ENCODE measurements at places on chromosomes 7 and 10.

GRCh38 chr7:135369405-135369804, 135.8 kb downstream of the STRA8 start:
- DNase-seq = no peak

DNA sequence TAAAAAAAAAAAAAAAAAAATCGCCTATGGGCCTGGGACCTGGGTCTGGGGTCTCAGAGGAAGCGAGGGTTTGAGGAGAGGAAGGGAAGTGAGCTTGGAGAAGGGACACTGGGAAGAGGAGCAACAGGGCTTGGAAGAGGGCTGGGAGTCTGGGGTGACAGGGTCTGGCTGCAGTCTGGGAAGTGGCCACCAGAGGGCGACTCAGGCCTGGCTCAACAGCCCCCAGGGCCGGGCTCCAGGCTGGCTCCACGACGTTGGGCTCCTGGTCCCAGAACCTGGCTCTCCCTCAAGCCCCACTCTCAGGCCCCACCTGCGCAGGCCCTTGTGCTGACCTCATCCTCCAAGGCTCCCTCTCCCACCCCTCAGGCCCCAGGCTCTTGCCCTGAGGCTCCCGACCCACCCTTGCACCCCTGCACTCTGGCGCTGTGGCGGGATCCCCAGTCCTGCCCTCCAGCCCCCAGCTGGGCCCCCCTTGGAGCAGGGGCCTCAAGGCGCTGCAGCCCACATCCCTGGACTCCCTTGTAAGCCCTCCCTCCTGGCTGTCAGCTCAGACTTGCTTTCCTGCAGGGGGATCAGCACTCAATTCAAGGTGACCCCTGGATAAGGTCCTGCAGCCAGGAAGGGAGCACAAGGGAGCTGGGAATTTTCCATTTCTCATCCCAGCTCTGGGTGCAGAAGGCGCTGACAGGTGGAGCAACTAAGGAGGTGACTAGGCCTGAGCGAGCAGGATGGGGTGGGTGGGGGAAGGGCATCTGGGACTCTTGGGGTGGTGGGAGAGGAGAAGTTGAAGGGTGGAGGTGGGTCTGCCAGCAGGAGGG, 5.4 kb upstream of the SPACDR start:
- peak; percentile 82 for DNase-seq

- DNase-seq = no peak
Measured at GRCh38 chr7:135704074-135704473, 23.9 kb downstream of the SLC13A4 start.

DNA sequence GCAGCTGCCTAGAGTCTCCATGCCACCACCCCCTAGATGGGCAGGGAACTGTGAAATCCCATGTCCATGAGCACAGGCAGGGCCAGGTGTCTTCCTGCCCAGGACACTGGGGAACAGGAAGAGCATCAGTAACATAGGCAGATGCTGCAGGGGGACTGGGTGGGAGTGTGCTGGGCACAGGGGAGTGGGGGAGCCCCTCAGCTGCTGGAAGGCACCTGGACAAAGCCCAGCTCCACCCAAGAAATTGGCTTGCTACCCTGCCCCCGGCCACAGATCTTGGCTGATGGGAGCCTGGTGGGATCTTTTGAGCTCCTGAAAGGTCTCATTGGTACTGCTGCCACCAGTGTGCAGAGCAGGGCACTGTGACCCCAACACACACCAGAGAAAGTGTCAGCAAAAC, 66.7 kb downstream of the TCERG1L start:
- DNase-seq = no peak

GRCh38 chr7:36283711-36284130, 105.9 kb upstream of the ANLN start:
- no peak for DNase-seq

GRCh38 chr7:44331682-44332081, 6.3 kb upstream of the CAMK2B start:
- no peak for DNase-seq

- no peak for DNase-seq
Measured at GRCh38 chr10:121710207-121710606, 112.0 kb upstream of the FGFR2 start.

DNA sequence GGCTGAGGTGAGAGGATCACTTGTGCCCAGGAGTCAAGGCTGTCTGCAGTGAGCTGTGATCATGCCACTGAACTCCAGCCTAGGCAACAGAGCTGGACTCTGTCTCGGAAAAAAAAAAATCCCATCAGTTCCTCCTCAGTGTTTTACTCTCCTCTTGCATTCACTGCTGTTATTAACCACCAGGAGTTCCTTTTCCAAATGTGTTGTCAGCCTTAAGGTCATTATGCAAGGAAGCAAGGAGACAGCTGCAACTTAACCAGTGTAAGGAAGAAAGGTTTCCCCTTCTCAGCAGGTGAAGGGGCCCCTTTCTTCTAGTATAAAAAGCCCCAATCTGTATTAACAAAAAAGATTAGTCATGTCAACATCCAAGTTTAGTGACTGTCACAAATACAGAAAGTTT, 86.6 kb upstream of the LEP start:
- no peak for DNase-seq

GRCh38 chr10:84269773-84270172, 24.9 kb downstream of the RGR start:
- DNase-seq = no peak

GRCh38 chr7:108418946-108419345, 37.3 kb downstream of the NRCAM start:
- no peak for DNase-seq

DNA sequence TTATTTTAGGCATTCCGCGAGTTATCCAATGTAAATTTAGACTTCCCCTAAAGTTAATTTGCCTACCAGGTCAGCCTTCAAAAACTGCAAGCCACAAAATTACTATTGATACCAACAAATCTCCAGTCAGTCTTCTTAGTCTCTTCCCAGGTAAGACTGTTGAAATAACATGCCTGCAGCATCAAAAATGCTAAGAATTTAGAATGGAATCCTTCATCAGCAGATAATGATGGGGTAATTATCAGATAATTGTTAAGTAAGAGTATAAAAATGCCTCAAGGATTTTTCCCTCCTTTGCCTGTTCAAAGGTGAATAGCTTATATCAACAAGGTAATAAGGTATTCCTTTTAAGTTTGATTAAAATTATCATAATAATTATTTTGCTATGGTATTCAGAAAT, 228.5 kb downstream of the BBS9 start:
- no peak for DNase-seq

GRCh38 chr7:127769696-127770400, 117.9 kb downstream of the SND1 start:
- no peak for DNase-seq

GRCh38 chr10:123016228-123016627, 7.4 kb downstream of the ACADSB start:
- DNase-seq = no peak

DNA sequence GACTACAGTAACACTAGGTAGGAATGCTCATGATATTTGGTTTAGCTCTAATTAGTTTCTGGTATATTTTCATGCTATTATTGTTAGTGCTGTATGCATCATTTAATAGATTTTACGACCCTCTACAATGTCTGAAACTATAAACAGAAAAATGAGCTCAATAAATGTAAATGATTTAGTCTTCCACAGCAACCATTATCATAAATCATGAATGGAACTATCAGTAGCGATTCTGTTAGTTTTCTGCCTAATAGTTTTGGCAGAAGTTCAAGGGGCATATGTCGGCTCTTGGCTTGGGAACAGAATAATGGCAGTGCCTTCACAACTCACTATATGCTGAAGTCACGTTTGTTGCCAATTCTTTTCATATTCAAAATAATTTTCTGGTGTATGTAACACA, 494.8 kb downstream of the PARD3 start:
- no peak for DNase-seq

- DNase-seq = no peak
Measured at GRCh38 chr10:127948791-127949190, 41.9 kb downstream of the PTPRE start.

DNA sequence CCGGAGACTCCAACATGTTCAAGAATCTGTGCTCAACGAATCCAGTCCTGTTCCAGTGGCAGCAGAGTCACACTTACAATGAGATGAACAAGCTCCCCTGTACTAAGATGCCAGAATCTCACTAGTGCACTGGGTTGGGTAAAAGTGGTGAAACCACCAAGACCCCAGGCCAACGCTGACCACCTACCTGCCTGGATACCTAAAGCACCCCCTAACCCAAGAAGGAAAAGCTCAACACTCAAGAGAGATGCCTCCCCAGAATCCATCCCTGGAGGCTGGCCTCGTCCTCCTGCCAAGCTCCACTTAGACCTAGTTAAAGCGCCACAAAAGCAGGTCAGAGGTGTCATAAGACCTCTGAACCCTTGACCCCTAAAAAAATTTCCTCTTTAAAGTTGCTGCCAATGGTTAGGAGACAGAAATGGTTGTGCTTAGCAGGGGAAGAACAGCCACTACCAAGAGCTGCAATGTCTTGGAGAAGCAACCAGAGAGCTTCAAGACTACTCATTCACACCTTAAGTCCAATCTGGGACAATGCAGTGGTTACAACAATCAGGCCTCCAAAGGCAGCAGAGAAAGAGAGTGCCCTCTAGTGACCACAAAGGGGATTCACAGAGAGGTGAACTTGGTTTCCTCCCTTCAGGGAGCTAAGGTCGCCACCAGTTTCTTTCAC, 94.6 kb upstream of the MACROH2A2 start:
- DNase-seq = no peak

DNA sequence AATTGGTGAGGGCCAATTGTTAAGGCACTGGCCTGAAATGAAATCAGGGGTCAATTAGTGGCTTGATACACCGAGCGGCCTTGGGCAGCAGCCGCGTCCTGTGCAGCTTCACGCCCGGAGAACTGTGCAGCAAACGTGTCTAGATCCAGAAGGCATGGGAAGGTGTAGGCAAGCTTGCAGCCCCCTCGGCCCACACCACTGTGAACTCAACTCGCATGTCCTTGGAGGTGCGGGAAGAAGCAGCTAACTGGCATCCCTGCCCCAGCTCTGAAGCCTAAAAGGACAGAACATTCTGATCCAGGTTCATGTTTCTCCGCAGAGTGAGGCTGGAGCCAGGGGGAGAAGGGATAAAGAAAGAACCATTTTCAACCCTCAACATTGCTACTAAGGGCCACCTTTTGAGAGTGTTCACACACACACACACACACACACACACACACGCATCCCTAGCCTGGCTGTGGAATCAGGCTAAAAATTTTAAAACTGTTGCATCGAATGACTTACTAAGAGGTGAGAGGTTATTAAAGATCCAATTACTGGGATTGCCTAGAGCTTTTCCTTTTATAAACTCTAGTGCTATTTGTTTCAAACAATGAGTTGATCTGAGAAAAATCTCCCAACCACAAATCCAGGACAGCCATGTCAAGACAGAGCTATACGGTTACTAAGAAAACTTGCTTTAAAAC, 104.0 kb downstream of the PARP12 start:
- DNase-seq = no peak

- no peak for DNase-seq
Measured at GRCh38 chr10:128860574-128860973, 606.5 kb upstream of the MGMT start.

- no peak for DNase-seq
Measured at GRCh38 chr7:41247143-41247865, 455.6 kb downstream of the INHBA start.

- no peak for DNase-seq
Measured at GRCh38 chr7:100102950-100103840, 1.8 kb downstream of the AP4M1 start.

DNA sequence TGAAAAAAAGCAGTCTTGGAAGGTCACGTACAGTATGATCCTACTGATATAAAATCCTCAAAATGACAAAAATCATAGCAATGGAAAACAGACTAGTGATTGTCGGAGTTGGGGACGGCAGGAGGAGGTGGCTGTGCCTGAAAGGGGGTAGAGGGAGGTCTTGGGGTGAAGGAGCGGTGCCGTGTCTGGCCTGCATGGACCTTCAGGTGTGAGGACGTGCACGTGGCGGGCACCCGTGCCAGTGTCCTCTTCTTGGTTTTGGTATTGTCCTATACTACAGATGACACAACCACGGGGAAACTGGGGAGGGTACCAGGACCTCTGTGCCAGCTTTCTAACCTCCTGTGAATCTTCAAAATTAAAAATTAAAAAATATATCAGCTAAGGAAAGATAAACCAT, 73.0 kb downstream of the COBL start:
- no peak for DNase-seq

DNA sequence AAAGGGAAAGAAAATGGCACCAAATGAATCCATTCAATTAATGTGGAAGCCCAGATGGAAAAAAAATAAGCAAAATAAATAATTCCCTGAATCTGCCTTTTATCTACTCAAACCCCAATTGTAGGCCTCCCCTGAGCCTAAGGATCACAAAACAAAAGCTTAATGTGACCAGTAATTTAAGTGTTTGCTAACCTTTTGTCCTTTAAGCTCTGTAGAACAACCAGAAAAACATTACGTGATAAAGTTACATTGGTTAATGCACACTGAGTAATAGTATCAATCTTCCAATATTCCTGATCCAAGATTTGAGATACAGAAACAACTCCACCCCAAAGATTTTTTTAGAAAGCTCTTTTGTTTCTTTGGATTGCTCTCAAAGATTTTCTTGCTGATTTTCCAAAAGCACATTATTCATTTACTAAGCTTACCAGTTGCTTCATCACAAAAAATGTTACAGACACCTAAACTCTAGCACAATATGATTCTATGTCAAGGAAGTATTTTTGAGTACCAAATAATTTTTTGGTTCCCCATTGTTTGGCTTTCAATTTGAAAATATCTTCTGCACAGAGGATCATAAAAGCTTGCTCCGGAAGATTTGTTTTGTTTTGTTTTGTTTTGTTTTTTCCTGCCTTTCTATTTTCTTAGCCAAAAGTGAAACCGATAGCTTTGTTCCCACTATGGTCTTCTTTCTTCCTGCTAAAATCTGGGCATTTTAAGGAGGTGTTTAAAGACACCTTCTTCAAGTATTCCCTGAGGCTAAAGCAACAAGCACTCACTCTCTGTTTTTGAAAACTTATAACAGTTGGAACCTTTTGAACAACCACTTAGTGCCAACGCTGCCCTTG, 54.2 kb downstream of the TRIL start:
- no peak for DNase-seq

GRCh38 chr10:94003488-94003887, 9.8 kb downstream of the PLCE1 start:
- no peak for DNase-seq

DNA sequence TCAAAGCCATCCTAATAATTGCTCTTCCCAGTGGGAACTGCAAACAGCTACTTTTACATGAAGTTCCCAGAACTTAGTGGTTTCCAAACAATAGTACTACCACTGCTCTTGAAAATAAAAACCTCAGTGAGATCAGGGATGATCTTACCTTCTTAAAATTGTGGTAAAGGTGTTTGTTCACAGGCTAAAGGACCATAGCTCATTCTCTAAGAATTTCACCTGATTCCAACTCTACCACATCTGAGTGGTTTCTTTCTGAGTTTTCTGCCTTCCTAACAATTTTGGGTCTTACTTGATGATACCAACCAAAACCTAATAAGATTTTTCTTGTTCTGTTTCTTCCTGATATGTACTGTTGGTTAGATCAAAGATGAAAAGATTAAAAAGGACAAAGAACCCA, 45.6 kb upstream of the AGBL3 start:
- no peak for DNase-seq

- DNase-seq = no peak
Measured at GRCh38 chr7:135160098-135160857, 10.2 kb downstream of the CYREN start.

GRCh38 chr7:51607447-51607846, 290.8 kb upstream of the COBL start:
- no peak for DNase-seq

Measured in activated T-cell treated with anti-CD3 and anti-CD28 coated beads for 1 hour (primary cell).